Epithelial cell of umbilical artery (primary cell): ENCODE measurements at places on chromosomes 3 and 15. TPM values are rescaled to one million over a fixed set of nuclear protein-coding genes. Genes with fewer than 3 reads are reported as not detected.

Gene MCF2L2
- 1.2 and 1.3 TPM in 2 replicates for total RNA-seq

Gene ICE2
- total RNA-seq, result 28.3 and 32.8 TPM in 2 replicates

Gene TRH
- total RNA-seq, result not detected in 2 replicates

Gene ABCC5
- 13.0 and 15.2 TPM in 2 replicates for total RNA-seq

Gene SNURF
- 11.2 and 23.7 TPM in 2 replicates for total RNA-seq
